ENCODE measurements at places on chromosomes 6 and 20.

GRCh38 chr6:4018924-4019236 is 60.1 kb downstream of the FAM217A start:
- DNase-seq = no peak

DNA sequence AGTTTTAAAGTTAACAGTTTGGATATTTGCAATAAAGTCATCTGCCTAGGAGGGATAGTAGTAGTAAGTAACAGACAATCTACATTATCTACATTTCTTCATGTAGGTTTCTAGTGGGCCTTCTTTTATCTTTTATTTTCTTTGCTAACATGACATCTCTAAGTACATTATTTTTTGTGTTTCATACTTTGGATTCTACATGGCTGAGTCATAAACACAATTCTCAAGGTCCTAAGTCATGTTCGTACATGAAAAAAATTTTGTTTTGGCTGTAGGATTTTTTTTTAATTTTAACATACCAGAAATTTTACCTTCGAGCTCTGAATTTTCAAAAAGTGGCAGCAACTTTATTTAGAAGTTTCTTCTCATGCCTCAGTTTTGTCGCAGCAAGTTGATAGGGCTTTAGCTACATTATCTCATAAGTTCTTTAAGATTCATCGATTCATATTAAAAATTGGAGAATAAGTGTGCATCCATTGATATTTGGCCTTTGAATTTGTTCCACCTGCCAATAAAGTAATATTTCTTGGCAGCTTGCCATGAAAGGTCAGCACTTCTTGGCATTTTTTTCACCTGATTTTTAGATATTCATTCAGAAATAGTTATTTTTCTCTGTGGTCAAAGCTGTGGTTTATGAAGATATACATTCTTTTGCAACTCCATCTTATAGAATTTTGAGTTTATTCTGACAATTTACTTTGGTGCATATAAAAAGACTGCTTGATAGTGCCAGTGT is 146.2 kb downstream of the GRIK2 start:
- no peak for DNase-seq

- no peak for DNase-seq
These were observed 39.1 kb downstream of the NRN1 start for GRCh38 chr6:5967594-5967993.

GRCh38 chr20:50496773-50497385 is 13.3 kb upstream of the PTPN1 start:
- no peak for DNase-seq

- no peak for DNase-seq
These were observed 166.6 kb upstream of the AKAP12 start for GRCh38 chr6:151073146-151073545.

GRCh38 chr6:87772597-87773530 is 70.8 kb upstream of the AKIRIN2 start:
- no peak for DNase-seq

DNA sequence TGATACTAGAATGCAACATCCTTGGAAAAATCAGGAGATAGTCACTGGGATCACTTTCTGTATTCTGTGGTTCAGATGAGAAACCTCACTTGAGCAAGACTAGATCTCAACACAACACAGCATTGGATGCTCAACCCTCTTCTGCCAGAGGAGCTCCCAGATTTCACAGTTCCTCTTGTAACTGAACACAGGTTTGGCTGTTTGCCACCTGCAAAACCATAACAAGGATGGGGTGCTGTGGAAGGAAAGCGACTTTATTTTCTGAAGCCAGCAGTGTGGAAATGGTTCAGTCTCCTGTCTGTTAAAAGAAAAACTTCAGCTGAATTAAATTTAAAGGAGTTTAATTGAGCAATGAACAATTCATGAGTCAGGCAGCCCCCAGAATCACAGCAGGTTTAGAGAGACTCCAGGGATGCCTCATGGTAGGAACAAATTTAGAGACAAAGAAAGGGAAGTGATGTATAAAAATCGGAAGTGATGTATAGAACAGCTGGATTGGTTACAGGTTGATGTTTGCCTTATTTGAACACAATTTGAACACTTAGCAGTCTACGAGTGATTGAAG is 149.9 kb upstream of the UST start:
- DNase-seq = no peak

DNA sequence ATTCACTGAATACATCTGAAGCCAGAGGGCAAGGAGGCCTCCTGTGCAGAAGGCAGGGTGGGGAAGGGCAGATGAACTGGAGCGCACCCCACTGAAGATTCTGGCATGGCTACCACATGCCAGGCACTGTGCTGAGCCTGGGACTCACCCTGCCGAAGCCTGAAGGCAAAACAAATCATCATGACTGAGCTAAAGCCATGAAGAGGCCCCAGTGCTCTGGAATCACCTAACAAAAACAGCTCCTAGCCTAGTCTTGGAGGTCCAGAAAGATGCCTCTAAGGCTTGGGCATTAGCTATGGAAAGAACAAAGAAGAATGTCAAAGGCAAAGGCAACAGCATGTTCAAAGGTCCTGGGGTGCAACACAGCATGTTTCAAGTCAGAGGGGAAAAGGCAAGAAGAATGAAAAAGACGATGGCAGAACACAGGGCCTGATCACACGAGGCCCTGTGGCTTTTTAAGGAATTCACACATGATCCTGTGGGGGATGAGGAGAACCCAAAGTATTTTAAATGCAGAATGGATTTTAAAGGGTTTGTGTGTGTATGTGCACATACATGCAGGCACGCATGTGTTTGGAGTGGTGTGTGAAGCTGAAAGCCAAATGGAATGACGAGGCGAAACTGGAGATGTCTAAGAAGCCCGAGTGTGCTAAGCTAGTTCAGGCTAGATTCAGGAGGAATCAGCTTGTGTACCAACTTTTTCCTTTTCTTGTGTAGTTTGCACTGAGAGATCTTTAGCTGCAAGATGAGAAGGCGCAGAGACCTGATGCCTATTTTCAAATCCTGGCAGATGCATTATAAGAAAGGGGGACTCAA is 261.4 kb downstream of the ZNF217 start:
- DNase-seq = no peak

DNA sequence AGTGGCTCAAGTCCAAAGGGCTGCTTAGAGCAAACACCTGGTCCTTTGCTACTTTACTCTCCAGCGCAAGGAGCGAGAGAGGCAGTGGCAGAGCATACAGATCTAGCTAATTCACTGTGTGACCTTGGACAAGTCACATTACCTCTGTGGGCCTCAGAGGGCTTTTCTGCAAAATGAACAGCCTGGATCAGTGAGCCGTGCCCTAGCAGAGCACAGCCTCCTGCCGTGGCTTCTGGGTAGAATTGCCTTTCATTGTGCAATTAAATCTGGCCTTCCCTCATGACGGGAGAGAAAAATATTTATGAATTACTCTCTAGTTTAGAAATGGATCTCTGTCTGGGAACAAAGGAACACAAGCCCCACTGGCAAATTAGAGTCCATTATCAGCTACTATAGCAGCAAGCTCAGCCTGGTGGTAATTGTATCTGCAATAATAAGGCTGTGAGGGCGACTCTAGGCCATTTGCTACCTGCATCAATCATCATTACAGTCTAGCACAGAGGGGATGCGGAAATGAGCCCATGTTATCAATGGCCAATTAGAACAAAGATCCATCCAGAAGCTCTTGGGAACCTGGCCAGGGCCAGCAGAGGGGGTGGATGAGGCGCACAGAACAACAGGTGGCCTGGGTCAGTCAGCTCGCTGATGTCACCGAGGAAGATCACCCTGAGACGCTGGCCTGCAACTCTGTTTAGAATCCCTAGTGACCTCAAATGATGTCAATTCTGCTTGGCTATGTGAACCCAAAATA is 114.2 kb upstream of the LY86 start:
- DNase-seq = no peak

DNA sequence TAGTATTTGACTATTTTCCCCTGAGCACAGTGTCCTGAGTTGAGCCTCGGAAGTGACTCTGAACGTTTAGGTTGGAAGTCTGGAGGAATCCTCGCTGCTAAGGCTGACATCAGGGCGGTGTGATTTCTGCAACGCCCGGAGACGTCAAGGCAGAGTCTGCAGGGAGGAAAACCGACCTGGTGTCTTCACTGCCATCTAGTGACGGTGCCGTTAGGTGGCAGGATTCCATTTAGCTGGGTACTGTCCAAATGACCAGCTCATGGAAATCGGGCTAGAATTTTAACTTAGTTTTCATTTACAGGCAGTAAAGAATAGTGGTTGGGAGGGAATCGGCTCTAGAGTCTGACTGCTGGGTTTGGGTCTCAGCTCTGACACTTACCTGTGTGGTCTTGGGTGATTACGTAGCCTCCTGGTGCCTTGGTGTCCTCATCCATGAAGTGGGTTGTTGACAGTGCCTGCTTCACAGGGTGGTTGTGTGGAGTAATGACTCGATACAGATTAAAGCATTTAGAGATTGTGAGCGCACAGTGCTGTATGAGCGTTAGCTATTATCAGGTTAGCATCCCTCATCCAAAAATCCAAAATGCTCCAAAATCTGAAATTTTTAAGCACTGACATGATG is 35.0 kb downstream of the FOXF2 start:
- DNase-seq = no peak

- DNase-seq = no peak
These were observed 74.7 kb upstream of the NOX3 start for GRCh38 chr6:155530219-155530834.

DNA sequence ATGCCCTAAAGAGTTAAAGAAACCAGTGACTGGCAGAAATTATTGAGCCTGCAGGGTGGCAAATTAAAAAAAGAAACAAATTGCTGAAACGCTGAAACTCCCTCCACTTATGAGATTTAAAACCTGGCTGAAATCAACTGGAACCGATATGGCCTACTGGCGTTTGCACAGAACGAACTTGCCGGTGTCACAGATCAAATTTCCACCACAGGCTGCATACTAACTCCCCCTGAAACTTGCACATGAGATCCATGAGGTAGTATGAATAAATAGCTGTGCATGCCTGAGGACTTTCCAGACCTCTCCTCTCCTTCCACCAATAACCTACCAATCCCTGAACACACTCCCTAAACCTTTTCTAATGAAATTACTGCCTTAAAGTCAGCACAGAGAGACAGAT is 150.4 kb downstream of the RNGTT start:
- DNase-seq = no peak

DNA sequence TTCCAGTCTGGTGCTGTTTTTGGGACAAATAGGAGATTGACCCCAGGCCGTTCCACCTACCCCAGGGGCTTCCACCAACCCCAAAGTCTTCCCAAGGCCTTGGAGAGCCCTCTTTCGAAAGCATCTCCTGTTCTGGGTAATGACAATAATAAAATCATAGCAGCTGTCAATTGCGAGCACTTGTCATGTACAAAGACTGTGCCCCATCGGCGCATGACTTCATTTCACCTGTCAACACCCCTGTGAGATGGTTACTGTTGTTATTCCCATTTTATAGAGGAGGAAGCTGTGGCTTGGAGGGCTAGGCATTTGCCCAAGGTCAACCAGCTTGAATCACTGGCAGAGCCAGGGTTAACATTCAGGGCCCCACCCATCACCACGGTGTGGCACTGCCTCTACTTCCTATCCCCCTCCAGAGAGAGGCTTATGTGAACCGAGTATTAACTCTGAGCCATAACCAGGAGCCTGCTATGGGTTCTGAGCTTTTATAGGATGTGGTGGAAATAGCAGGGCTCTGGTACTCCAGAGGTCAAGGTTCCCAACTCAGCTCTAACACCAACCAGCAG is 51.2 kb downstream of the HNF4A start:
- DNase-seq = no peak

DNA sequence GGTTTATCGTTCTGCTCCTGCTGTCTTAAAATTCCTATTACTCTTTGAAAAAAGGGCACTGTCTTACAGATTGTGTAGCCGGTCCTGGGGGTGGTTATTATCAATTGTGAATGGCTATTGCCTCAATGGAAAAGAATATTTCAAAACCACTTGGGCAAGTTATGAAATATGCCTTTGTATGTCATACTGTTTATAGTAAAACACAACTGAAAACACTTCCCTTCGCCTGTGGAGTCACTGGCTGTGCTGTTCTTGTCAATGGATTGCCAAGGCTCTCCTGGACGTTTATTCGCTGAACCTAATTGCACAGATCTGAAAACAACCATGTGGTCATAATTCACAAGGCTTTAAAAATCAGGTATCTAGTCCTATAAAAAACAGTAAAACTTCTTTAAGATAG is 47.8 kb upstream of the TAGAP start:
- no peak for DNase-seq

DNA sequence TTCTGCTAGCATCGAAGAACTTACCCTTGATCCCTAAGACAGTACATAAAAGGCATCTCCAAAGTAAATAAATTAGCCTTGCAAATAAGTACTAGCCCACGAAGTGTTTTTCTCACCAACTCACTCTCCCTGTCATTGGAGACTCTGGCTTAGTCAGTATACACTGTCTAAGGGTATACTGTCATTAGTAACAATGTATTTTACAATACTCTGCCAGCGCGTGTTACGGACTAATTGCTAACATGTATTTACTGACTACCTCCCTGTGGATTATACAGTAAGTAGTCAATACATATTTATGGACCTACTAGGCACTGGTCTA is 72.1 kb downstream of the NFATC2 start:
- no peak for DNase-seq

DNA sequence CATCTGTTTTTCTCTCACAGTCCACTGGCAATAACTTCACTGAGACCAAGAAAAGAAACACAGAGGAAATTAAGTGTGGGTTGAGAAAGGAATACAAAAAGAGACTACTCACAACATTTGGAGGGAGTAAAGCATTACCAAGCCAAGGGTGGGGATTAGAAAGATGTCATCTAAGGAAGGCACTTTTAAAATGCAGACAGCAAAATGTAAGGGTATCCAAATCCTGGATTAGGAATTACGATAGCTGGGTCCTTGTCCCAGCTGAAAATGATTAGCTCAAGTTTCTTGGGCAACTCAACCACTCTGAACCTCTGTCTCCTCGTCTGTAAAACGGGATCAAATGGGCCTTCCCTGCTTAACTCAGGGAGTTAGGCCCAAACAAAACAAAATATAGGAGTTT is 2.2 kb downstream of the LEMD2 start:
- no peak for DNase-seq

- DNase-seq = no peak
These were observed 399.1 kb downstream of the BTBD3 start for GRCh38 chr20:12316794-12317193.

DNA sequence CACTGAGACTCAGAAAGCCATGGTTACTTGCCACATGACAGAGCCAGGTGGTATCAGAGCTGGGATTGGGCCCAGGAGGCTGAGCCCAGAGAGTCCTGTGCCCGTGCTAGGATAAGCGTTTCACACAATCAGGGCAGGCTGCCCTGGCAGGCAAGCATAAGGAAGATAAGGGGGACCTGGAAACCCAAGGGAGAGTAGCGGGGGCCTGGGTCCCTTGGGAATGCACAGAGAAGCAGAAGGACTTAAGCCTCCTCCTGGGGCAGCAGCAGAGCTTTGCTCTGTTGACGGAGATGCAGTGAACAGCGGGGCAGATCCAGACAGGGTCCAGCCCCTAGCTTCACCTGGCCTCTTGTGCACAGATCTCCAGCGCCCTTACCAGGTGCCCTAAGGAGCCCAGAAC is 8.7 kb downstream of the TRIB3 start:
- no peak for DNase-seq

GRCh38 chr6:27556406-27556805 is 83.5 kb upstream of the ZNF184 start:
- no peak for DNase-seq
